ENCODE measurements at places on chromosomes 5 and 9.

DNA sequence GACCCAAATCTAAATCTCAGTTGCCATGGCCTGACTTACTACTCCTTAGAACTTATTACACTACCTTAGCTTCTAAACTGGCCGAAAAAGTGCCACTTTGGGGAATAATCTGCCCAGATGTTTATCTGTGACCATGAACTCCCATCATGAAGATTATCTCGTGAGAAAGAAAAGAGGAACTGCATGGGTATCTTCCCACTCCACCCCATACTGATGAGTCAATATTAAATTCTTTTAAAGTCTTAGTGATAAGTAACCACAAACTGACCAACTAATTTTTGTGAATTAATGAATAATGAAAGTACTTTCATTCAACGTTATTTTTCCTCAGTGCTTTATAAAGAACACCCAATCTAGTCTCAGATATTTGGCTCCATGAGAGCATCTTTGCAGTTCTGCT lies 493.5 kb downstream of the EBF1 start:
- no peak for DNase-seq

DNA sequence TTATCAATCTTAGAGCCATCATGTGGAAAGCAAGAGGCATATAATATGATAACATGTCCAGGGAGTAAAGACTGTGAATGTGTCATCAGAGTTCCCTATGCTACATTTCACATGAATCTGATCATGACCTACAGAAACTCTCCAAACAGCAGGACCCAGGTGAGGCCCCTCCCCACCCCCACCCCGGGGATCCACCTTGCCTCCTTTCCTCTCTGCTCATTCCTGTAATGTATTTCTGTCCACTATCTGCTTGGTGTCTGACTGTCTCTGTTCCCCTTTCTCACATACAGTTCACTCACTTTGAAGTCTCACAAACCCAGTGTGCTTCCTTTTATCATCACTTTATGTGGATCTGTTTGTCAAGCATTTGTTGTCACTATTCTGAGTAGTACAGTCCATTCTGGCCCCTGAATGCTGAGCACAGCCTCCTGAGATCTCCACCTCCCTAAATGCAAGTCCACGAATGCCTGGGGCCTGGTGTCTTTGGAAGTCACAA lies 76.4 kb upstream of the SMARCA2 start:
- DNase-seq, result no peak

- no peak for DNase-seq
These were observed 32.6 kb downstream of the SPATA31D1 start for GRCh38 chr9:82021198-82021597.

DNA sequence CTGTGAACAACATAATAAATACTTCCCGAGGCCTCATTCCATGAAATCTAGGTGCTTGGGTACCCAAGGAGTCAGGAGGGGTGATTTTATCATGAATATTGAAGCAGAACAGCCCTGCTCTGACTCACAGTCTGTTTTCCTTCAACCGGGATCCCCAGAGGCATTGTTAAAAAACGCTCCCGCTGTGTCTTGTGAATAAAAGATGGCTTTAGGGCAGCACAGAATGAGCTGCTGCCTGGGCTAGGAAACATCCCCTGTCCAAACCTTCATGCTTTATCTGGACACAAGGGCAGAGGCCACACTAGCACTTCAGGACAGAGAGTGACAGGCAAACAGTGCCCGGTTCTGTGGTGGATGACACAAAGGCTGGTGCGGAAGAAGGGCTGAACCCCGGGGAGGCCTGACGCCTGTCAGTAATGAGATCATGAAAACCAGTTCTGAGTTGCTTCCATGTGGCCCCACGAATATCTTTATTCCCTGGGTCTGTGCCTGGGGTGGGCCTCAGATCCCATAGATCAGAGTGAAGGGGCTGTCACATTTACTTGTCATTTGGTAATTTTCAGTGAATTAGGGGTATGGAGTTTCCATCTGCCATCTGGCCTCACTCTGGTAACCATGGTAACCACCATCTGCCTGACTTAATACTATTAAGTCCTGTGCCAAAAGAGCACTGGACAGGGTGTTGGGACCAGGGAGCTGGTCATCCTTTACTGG lies 2.6 kb downstream of the IGFBPL1 start:
- no peak for DNase-seq

GRCh38 chr5:95779611-95780010 lies 42.9 kb downstream of the GLRX start:
- no peak for DNase-seq

- no peak for DNase-seq
These were observed 11.4 kb downstream of the JADE2 start for GRCh38 chr5:134536876-134537275.

- DNase-seq, result no peak
These were observed 4.8 kb downstream of the NINJ1 start for GRCh38 chr9:93129286-93129685.

- no peak for DNase-seq
These were observed 13.1 kb upstream of the HSD17B4 start for GRCh38 chr5:119439140-119439631.

DNA sequence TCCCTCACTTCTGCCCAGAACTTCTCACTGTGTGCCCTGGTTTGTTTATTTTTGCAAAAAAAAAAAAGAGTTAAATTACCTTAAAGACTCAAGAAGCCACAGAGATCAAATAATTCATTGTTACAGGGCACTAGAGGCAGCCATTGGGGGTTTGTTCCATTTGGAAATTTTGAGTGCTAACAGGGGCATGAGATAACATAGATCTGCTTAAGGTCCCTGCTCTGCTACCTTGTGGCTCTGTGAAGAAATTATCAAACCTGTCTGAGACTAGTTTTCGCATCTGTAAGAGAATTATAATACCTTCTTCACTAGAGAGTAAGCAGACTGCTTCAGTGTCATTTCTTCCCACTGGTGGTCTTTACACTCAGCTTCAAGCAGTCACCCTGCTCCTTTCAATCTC lies 394 bp downstream of the TLR4 start:
- DNase-seq, result no peak

GRCh38 chr5:137392261-137392660 lies 106.9 kb downstream of the SPOCK1 start:
- DNase-seq, result no peak

GRCh38 chr9:124436320-124436719 lies 13.9 kb upstream of the ADGRD2 start:
- DNase-seq, result no peak

DNA sequence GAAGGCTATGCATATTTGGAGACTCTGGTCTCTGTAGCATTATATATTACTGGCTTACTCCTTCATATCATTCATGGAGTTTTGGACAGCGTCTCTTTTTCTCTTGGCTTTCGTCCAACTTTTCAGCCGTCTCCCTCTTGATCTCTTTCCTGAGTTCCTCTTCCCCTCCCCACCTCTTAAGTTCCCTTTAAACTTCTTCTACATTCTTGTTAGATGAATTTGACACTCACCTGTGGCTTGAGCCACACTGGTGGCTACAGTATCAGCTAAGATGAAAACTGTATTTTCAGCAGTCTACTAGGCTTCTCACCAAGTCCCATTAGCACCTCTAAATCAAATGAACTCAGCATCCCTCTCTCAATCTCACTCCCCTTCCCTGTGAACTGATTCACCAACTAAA lies 128.1 kb downstream of the STARD4 start:
- DNase-seq, result no peak

DNA sequence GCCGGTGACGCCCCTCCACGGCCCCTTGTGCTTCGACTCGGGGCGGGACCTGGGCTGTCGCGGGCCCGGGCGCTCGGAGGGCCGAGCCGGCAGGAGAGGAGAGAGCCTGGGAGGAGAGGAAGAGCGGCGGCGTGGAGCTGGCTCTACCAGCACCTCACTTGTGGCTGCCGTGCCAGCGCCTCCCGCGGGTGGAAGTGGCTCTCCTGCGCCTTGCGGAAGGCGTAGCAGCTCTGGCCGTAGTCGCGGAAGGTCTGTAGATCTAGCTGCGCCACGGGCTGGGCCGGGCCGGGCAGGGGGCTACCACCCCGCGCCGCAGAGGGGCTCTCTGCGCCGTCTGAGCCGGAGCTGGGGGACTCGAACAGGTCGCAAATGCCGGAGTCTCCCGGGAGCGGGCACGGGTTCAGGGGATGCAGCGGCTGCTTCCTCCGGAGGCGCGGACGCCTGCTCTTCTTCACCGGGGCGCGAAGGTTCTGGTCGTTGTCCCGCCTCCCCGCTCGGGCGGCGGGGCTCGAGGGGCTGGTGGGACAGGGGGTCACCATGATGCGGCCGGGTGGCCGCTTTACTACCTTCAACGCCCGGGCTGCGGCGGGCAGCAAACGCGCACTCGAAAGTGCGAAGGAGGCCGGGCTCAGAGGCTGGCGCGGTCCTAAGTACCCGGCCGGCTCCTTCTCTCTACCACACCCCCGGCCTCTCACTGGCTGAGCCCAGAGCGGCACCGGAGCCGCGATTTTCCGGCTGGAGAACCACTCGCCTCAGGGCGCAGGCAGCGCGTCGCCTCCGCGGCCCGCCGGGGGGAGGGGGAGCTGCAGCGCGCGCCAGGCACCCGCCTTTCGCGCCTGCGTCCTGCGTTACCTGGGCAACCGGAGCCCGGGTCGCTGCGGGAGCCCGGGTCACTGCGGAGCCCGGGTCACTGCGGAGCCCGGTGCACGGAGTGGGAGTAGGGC lies at the start of gene CCNO:
Gene CCNO, minus strand, starts transcription at position 624 of the 944 bp plus-strand sequence. Its CDS starts 85 bp downstream, at position 539.
- peak; percentile 75 for DNase-seq

DNA sequence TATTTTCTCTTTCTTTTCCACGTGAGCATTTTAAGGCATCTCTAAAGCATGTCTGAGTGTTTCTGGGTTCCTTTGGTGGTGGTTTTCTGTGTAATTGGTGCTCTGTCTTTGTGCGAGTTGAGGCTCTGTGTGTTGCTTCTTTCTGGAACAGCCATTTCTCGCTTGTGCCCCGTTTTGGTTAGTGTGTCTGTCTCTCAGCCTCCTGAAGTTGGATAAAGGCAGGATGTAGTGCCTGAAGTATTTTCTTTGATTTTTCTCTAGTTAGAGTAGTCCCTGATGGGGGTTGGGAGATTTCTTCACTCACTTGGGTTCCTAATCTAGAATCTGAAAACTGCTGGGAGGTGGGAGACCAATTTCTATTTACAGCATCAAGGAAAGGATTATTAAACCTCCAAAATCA lies 129.7 kb upstream of the TMEM161B start:
- DNase-seq, result no peak

DNA sequence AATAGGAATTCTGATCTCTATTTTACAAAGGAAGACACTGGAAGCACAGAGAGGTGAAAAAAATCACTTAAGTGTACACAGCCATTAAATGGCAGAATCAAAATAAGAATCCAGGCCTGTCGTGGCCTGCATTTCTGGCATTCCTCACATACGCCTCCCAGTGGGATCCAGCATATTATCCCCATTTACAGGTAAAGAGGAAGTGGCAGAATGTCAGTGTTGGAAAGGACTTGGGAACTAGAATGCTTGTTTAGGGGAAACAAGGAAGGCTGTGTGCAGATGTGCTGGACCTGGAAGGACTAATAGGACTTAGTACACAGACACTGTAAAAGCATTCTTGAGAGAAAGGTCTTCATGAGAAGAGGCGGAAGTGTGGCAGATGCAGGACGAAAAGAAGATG lies 241.8 kb downstream of the TRIM32 start:
- no peak for DNase-seq

- no peak for DNase-seq
These were observed 176.1 kb downstream of the GADD45G start for GRCh38 chr9:89780959-89781358.

GRCh38 chr5:118279540-118280294 lies 708.6 kb downstream of the DTWD2 start:
- no peak for DNase-seq

- DNase-seq, result no peak
These were observed 9.7 kb upstream of the MEF2C start for GRCh38 chr5:88892669-88893068.

DNA sequence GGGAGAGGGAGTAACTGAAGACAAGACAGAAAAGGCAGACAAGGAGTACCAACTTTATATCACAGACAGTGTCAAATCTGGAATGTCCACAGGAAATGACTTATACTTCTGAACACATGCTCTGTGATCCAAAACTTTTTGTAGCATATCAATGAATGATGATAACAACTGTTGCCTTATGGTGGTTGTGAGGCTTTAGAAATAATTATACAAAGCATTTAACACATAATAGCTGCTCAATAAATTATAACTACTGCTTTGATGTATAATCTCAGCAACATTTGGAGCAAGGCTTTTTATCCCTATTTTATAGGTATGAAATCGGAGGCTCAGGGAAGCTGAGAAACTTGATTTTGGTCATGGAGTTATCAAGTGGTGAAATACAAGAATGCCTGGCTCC lies 3.3 kb upstream of the ASTN2 start:
- no peak for DNase-seq

DNA sequence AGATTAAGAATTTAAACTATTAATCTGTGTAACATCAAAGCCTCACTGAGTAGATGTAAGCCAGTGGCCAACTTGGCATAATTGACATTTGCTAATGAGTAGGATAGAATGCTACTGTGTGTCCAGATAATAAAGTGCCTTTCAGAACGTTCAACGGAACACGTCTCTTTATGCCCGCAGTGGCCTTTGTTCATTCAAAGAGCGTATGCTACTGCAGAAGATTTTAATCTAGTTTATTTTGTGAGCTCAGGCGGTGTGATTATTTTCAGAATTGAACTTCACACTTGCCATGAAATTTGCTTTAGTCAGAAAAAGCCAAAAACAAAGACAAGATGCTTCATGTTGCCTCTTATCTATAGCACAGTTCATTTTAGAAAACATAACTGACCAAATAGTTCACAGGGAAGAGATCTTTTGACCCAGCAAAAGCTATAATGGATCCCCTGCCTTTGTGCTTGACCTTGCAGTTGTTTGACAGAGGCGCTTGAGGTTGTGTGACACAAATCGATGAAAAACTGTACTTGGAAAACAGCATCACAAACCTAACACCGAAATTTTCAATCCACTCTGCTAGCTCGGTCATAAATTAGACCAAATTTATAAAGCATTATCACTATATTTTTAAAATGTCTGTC lies 530.9 kb upstream of the TYRP1 start:
- DNase-seq, result no peak

- DNase-seq, result no peak
These were observed 486.7 kb downstream of the TMEM232 start for GRCh38 chr5:110239786-110240185.

DNA sequence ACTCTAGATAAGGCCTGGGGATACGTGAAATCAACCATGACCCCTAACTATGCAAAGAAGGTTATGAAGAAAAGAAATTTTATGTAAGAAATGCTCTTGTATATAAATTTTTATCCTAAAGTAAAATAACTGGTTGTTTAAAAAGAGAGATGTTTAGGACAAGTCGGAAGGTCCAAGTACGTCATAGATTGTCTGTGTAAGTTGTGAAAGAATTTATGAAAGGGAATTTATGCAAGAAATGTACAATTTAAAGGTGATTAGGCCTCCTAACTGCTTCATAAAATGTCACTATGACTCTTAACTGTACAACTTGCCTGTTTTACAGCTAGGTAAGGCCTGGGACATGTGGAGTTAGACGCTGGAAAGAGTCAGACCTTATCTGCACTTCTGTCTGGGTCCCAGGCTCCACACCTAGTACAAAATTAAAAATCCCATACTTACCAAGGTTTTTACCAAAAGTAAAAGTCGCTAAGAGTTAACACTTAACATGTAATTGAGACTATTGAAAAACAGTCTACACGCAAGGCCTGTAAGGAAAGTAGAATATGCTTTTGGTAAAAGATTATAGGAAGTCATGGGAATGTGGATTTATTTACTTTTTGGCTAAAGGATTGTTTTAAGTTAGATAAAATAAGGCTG lies 77.4 kb downstream of the KIAA0825 start:
- no peak for DNase-seq

Measured in NCI-H2029 treated with DMSO at 0.1 percent for 48 hours (cell line).